ENCODE measurements at places on chromosomes 11 and 22.

- no peak for DNase-seq
Measured at GRCh38 chr22:37279331-37280181, 2.8 kb upstream of the CYTH4 start.

GRCh38 chr22:25167834-25168601 is 31.6 kb upstream of the CRYBB3 start:
- no peak for DNase-seq

- no peak for DNase-seq
Measured at GRCh38 chr11:111006227-111006626, 239.3 kb upstream of the POU2AF2 start.

GRCh38 chr11:849104-849824 is 6.6 kb downstream of the TSPAN4 start:
- DNase-seq: no peak

DNA sequence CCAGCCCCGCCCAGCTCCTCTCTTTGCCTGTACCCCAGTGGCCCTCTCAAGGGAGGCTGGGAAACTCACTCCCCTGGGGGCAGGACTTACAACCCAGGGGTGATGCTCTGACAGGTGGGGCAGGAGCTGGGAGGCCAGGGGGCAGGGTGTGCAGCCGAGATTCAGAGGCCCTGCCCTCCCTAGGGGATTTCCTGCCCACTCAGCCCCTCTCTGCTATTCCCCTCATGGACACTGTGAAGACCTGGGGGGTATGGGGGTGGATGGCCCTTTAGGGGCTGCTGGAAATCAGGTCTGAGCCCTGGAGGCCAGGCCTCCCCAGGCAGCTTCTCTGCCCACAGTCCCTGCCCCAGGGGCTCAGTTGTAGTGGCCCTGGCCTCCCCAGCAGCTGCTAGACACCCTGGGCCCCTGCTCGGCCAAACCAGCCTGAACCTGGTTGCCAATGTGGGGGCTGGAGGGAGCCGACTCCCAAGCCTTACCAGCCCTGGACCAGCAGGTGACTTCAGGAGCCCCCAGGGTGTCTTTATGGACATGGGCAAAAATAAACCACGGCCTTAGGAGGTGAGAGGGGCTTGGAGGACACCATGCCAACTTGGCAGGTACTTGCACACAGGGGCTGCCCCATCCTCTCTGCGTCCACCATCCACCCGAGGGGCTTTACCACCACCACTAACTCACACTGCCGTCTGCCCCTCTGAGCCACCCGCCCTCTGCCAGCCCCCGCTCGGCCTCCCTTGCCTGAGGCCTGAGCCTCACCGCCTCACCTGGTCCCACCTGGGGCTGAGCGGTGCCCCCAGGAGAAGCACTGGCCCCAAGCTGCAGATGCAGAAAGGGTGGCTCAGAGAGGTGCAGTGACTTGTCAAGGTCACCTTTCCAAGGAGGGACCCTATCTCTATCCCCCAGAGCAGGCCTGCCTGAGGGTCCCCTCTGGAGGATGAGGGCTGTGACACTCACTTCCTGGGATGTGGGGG is 2.8 kb upstream of the PHLDA2 start:
- no peak for DNase-seq

- DNase-seq: no peak
Measured at GRCh38 chr11:74268456-74268855, 43.0 kb downstream of the P4HA3 start.

GRCh38 chr11:118921929-118922744 is 3.6 kb downstream of the BCL9L start:
- no peak for DNase-seq

- no peak for DNase-seq
Measured at GRCh38 chr22:31119026-31119717, 3.6 kb upstream of the INPP5J start.

GRCh38 chr11:9765320-9766101 is 101.6 kb downstream of the SWAP70 start:
- DNase-seq: no peak

DNA sequence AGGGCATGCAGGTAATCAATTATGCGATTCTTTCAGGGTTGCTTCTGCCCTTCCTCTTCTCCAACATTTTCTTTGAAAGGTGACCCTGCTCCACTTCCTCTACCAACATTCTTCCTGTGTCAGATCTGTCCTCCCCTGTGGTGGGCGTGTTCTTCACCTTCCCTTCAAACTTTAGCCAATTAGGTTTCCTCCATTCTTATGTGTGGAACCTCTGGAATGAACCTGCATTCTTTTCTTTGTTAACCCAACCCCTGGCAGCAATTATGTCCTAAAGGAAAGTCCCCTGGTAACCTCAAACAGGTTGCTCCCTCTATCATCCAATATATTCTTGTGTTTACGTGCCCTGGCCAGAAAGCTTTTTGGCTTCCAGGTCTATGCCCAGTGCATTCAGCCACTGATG is 22.4 kb downstream of the KIRREL3 start:
- DNase-seq: no peak

GRCh38 chr22:19921544-19922081 is 20.0 kb upstream of the COMT start:
- DNase-seq: no peak

- DNase-seq: no peak
Measured at GRCh38 chr22:49365910-49366309, 461.8 kb downstream of the BRD1 start.

DNA sequence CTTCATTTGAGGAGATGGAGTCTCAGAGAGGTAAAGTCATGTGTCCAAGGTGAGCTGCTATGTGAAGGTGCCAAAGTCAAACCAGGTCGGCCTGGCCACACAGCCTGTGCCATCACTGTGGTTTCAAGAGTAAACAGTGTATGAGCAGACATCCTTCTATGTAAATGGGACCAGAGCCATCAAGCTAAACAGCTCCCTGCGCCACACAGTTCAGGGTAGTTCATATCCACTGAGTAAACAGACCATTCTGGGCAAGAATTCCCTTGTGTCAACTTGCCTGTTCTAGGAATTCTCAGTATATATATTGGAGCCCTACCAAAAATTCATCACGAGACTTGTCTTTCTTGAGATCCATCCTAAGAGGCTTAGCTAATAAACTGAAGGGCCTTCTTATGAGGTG is 77.5 kb downstream of the AMOTL1 start:
- DNase-seq: no peak

All from NAMALWA (cell line).